Fibroblast of lung (primary cell): ENCODE measurements at places on chromosomes 16 and 17. TPM values are rescaled to one million over a fixed set of nuclear protein-coding genes. Genes with fewer than 3 reads are reported as not detected.
A peak's percentile ranks its signal among the peaks of the same experiment; 100 is the strongest.

- no peaks in the 10 kb centered on the region for H3K4me1 ChIP-seq
- H3K4me3 ChIP-seq = no peak overlapping the region
- H3K27ac ChIP-seq = no peak overlapping the region
- DNase-seq = no peak
- no peaks in the 10 kb centered on the region for H3K36me3 ChIP-seq
Observed at GRCh38 chr16:23225634-23226033, 43.1 kb downstream of the SCNN1G start.

DNA sequence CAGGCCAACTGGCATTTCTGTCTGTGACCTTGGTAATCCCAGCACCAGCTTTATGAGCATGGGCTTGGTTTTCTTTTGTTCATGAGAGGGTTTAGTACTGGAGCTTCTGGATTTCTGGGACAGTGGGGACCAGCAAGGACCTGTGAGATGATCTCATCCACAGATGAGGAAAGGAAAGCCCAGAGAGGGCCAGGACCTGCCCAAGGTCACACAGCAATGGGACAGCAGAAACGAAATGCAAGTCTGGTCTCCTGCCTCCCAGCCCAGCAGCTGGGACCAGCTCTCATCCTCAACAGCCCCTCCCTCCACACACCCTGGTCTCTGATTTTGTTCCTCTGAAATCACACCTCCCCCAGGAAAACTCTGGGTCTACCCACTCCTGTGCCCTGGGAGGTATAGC, 7.2 kb downstream of the SPPL2C start:
- H3K36me3 ChIP-seq = no peaks in the 10 kb centered on the region
- H3K27ac ChIP-seq = no peak overlapping the region
- no peaks in the 10 kb centered on the region for H3K27me3 ChIP-seq
- no peak for DNase-seq
- no peak overlapping the region for H3K4me3 ChIP-seq

CD300E gene
- total RNA-seq = not detected in 2 replicates

- H3K36me3 ChIP-seq = no peaks in the 10 kb centered on the region
- no peaks in the 10 kb centered on the region for H3K27me3 ChIP-seq
- no peak overlapping the region for H3K4me3 ChIP-seq
- no peaks in the 10 kb centered on the region for H3K4me1 ChIP-seq
Observed at GRCh38 chr17:51730303-51731050, 428.0 kb downstream of the CA10 start.

GRCh38 chr16:9441012-9441411, 349.6 kb downstream of the HAPSTR1 start:
- no peak for DNase-seq
- no peaks in the 10 kb centered on the region for H3K27me3 ChIP-seq
- no peaks in the 10 kb centered on the region for H3K4me1 ChIP-seq
- H3K27ac ChIP-seq = no peak overlapping the region

- H3K4me3 ChIP-seq = no peak overlapping the region
- no peaks in the 10 kb centered on the region for H3K36me3 ChIP-seq
- peaks cover 7% of the 10 kb centered on the region for H3K27me3 ChIP-seq
- no peak overlapping the region for H3K27ac ChIP-seq
- DNase-seq = no peak
Observed at GRCh38 chr17:28306954-28307401, 12.0 kb upstream of the TMEM97 start.

GRCh38 chr17:27562777-27563455, 68.1 kb upstream of the LGALS9 start:
- H3K27me3 ChIP-seq = no peaks in the 10 kb centered on the region
- H3K36me3 ChIP-seq = no peaks in the 10 kb centered on the region
- peaks cover 11% of the 10 kb centered on the region for H3K4me1 ChIP-seq
- DNase-seq = no peak

- H3K27me3 ChIP-seq = no peaks in the 10 kb centered on the region
- H3K27ac ChIP-seq = peak overlapping the region; percentile 96
- H3K36me3 ChIP-seq = no peaks in the 10 kb centered on the region
- peaks cover 67% of the 10 kb centered on the region for H3K4me1 ChIP-seq
- H3K4me3 ChIP-seq = peak overlapping the region; percentile 26
Observed at GRCh38 chr17:2174468-2175293, 119.8 kb downstream of the HIC1 start.

DNA sequence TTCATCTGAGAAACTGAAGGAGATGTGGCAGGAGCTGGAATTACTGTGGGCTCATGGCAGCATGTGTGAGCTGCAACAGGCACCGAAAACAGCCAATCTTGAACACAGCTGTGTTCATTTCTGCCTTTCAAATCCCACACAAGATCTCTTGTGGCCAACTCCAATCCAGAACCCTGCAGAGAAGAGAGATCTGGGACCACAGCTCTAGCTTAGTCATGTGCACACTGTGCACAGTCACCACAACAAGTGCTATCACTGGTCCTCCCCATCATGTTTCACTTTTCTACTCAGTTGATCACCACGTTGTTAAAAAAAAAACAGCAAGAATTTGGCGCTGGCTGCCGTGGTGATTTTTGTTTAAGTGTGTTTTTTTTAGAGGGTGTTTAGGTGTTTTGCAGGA, 254.5 kb upstream of the ELAC2 start:
- H3K27ac ChIP-seq = no peak overlapping the region
- H3K36me3 ChIP-seq = no peaks in the 10 kb centered on the region
- H3K4me1 ChIP-seq = no peaks in the 10 kb centered on the region
- no peak overlapping the region for H3K4me3 ChIP-seq

OTOP3 gene
- total RNA-seq = not detected in 2 replicates

ABCC12 gene
- not detected in 2 replicates for total RNA-seq

PDE6G gene
- total RNA-seq = 0.17 TPM in 1 of 2 replicates, not detected in the other

DNA sequence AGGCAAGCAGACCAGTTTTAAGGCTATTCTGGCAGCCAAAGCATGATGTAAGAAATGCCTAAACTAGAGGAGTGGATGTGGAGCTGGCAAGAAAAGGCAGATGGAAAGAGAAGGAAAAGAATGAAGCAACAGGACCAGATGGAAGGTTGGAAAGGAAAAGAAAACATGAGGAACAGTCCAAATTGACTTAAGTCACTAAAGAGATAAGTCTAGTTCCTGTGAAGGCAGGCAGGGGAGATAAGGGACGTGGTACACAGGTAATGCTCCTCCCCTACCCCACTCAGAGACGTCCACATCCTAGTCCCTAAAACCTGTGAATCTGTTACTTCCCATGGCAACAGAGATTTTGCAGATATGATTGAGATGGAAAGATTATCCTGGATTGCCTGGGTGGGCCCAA, 43.5 kb downstream of the TEX2 start:
- H3K27me3 ChIP-seq = no peaks in the 10 kb centered on the region
- DNase-seq = no peak
- peaks cover 10% of the 10 kb centered on the region for H3K4me1 ChIP-seq
- no peak overlapping the region for H3K27ac ChIP-seq
- no peaks in the 10 kb centered on the region for H3K36me3 ChIP-seq

- H3K27me3 ChIP-seq = no peaks in the 10 kb centered on the region
- DNase-seq = no peak
- H3K4me3 ChIP-seq = no peak overlapping the region
- H3K27ac ChIP-seq = no peak overlapping the region
- H3K36me3 ChIP-seq = no peaks in the 10 kb centered on the region
Observed at GRCh38 chr17:55435408-55435807, 13.8 kb upstream of the MMD start.

CLEC19A gene
- not detected in 2 replicates for total RNA-seq

- H3K27ac ChIP-seq = peak overlapping the region; percentile 29
- H3K27me3 ChIP-seq = no peaks in the 10 kb centered on the region
- H3K36me3 ChIP-seq = peaks cover 11% of the 10 kb centered on the region
- peaks cover 9% of the 10 kb centered on the region for H3K4me1 ChIP-seq
- H3K4me3 ChIP-seq = no peak overlapping the region
Observed at GRCh38 chr17:57975044-57975443, 13.0 kb downstream of the VEZF1 start.
